ENCODE measurements at places on chromosomes 5 and 9.

GRCh38 chr5:173778152-173778782, 109.9 kb upstream of the CPEB4 start:
- no peak for DNase-seq

DNA sequence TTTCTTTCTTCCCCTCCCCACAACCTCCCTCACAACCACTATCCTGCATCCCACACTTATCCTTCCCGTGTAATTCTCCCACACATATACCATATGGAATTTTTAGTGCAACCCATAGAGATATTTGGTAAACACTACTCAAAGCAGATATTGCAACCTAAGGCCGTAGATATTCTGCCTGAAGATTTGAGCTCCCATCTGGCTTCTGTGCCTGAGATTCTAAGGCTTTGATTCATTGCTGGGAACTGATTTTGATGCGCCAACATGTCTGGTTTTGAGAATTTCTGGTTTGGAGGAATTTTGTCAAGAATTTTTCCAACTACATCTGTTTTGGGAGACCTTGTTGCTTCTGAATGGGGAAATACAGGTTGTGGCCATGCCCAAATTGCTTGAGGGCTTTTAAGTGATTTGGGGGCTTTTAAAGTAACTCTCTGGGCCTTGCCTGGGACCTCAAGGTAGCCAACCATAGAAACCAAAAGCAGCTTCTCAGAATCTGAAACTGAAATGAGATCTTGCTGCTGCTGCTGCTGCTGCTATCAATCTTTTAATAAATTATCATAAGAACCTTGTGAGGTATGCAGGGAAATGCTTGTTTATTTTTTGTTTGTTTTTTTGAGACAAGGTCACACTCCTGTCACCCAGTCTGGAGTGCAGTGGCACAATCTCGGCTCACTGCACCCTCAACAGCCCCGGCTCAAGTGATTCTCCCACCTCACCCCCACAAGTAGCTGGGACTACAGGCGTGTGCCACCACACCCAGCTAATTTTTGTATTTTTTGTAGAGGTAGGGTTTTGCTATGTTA, 36.2 kb downstream of the PLAC8L1 start:
- no peak for DNase-seq

DNA sequence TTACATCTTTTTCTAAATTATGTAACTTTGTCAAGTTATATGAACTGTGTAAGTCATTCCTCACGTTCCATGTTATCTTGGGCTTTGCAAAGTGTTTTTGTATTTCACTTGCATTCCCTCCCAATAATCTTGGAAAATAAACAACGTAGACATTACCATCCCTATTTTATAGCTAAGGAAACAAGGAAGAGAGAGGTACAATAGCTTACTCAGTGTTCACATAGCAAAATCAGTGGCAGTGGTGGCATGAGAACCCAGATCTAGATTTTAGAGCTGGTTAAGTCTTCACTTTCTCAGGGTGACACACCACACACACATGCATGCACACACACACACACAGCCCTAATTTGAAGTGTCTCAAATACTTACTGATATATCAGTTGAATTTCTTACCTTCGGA, 34.1 kb downstream of the NSA2 start:
- DNase-seq: no peak

DNA sequence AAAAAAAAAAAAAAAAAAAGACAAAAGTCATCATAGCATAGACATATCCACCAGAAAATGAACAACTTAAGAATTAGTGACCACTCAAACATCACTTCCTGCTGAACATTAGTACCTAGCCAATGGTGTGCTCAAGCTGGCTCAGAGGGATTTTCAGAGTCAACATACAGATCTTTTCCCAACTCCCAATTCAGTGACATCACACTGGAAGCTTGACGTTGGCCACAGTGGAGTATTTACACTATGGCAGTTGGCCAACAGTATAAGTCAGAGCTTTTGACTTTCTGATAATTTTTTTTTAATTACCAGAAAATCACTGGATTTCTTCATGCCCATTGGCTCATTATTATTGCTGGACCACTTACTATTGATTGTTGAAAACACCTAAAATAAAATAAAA, 383.5 kb downstream of the ARHGEF28 start:
- DNase-seq: no peak

GRCh38 chr5:52840277-52841050, 52.7 kb downstream of the ITGA1 start:
- no peak for DNase-seq

GRCh38 chr9:126852086-126852688, 8.3 kb upstream of the ZBTB34 start:
- DNase-seq: no peak

- no peak for DNase-seq
Measured at GRCh38 chr5:156476678-156477077, 149.7 kb downstream of the SGCD start.

- no peak for DNase-seq
Measured at GRCh38 chr5:109987970-109988369, 298.2 kb downstream of the MAN2A1 start.

GRCh38 chr9:18357321-18357720, 116.6 kb upstream of the ADAMTSL1 start:
- no peak for DNase-seq

GRCh38 chr5:34977934-34978613, 48.7 kb downstream of the DNAJC21 start:
- no peak for DNase-seq

DNA sequence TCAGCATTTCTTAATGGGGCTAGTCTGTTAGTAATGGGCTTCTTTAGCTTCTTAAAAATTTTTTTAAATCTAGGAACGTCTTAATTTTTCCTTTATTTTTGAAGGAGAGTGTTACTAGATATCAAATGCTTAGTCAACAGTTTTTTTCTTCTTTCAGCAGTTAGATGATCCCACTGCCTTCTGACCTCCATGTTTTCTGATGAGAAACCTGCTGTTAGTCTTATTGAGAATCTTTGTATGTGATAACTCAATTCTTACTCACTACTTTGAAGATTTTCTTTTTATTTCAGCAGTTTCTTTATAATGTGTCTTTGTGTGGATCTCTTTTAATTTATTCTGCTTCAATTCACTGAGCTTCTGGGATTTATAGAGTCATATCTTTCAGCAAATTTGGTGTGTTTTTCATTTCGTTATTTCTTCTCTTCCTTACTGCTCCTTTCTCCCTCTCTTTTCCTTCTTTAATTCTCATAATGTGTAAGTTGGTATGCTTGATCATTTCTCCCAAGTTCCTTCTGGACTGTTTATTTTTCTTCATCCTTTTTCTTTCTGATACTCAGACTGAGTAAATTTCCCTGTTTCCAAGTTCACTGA, 205.8 kb downstream of the RANBP17 start:
- no peak for DNase-seq

- DNase-seq: no peak
Measured at GRCh38 chr9:91282292-91282691, 79.4 kb downstream of the AUH start.

- no peak for DNase-seq
Measured at GRCh38 chr5:40226906-40227305, 452.8 kb upstream of the PTGER4 start.
